AG04449 (cell line): ENCODE measurements at places on chromosomes 6 and 20.
A peak's percentile ranks its signal among the peaks of the same experiment; 100 is the strongest.

DNA sequence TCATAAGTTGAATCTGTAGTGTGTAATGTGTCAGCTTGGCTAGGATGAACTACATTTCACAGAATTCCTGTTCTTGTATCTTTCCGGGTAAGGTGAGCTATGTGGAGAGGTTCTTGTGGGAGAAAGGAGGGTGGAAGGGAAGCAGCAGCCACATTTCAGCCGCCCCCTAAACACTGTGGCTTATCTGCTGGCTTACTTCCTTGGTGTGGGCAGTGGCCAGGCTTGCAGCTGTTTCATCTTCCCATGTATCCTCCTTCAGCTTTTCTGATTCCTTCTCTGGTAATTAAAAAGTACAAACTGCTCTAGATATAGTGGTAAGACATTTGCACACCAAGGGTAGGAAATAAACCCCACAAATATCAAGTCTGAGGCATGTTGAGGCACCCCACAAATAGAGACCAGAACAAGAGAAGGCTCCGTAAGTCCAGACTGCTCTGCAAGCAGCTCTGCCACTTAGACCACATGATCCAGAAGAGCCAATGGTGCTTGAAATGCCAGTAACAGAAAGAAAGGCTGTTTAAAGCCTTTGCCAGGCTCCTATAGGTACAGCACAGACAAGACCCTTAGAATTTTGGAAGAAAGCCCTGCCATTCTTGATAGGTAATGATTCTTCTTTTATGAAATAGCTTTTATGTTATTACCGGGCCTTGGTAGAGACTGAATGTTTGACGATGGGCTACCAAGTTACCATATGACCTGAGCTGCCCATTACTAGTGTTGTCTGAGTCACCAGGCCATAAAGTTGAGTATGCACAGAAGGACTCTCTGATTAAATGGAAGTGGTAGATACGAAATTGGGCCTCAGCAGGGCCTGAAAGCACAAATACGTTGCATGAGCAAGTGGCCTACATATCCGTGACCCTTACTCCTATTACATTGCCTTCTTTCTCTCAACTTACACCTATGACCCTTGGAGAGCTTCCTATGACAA, 215.0 kb upstream of the SGK1 start:
- no peak for DNase-seq

- DNase-seq, result no peak
Observed at GRCh38 chr20:64173116-64173515, 8.9 kb downstream of the MYT1 start.

GRCh38 chr6:44054721-44055559, 72.3 kb downstream of the MRPL14 start:
- no peak for DNase-seq

DNA sequence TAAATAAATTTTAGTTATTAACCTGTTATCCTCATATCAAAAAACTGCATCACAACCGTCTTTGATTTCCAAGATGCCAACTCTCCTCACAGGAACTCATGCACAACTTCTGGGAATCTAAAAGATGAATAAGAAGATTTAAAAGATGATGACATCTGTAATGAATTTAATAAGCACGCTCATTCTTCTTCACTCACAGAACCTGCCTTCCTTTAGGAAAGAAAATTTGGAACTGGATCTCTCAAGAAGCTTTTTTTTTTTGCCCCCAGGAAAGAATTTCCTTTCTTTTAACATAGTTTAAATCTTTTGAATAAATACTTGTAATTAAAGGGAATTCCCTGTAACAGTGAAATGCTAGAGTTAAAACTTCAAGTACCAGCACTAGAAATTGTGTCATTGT, 161.5 kb downstream of the HIVEP2 start:
- no peak for DNase-seq

DNA sequence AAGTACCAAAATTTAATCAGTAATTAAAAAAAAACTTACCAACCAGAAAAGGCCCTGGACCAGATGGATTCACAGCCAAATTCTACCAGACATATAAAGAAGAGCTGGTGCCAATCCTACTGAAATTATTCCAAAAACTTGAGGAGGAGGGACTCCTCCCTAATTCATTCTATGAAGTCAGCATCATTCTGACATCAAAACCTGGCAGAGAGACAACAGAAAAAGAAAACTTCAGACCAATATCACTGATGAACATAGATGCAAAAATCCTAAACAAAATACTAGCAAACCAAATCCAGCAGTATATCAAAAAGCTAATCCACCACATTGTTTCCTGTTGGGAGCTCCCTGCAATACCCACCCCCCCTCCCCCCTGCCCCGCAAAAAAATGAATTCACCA, at the start of gene WFDC11:
Gene WFDC11, minus strand, starts transcription at position 101 of the 400 bp plus-strand sequence. CDS start 19,639 bp downstream, outside the sequence.
- no peak for DNase-seq

DNA sequence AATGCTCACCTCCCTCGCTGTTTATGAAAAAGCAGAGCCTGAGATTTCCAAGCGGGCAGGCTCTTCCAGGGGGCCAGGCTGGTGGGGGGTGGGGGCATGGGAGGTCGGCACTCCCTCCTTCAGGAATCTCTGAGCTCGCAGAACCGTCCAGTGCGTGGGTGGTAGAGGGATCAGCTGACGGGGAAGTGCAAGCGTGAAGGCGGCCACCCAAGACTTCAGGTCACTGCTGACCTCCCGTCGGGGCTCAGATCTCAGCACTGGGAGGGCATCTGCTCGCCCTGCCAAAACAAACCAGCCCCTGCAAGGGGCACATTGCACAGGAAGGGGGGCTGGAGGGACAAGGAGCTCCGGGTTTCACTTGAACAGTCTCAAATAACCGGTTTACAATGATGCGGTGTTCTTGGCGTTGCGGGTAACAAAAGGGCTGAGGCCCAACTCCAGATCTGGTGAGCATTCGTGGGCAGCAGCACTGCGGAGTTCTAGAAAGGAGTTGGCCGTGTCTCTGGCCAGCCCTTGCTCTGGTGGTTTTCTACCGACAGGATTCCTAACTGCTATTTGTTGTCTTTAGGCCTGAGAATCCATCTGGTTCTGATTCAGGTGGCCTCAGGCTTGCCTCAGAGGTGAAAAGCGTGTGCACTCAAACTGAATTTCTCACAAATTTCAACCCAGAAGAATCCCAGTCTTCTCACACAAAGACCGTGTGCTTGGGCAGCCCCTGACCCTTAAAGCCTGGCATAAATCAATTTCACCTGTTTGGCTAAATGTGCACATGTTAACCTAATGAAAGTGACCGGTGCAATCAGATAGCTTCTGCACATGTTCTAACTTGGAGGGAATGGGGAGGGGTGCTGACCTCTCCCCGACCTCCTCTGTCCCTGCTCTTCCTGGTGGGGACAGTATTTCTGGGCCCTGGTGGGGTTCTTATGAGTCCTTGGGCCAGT, 191.6 kb downstream of the MYLK4 start:
- no peak for DNase-seq

DNA sequence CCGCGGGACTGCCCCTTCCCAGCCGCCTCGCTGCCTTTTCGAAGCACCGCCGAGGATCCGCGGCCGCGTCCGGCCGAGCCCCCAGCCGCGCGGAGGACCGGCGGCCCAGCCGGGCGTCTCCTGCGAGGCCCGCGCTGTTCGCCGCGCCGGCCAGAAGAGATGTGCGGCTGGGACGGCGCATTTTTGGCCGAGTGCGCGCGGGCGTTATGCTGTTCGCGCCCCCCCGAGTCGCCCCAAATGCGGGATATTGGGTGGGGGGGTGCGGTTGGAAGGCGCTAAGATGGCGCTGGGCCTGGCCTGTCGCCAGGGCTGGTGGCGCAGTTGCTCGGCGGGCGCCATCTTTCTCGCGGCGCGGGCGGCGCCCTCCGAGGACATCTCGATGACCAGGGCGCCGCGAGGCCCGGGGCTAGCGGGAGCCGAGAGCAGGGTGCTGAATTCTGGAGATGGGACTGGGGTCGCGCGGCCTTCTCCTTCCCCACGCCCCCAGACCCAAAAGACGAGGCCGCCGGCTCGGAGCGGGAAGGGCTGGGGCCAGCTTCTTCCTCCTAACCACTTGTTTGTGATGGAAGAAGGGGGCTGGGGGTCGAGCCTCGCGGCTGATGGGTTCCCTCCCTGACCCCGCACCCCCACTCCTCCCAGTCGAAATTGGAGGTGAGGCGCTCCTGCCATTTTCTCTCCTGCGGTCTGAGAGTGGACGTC, 1.5 kb downstream of the BICRAL start:
- DNase-seq, result no peak

- DNase-seq, result no peak
Observed at GRCh38 chr6:45923831-45924391, 91.7 kb downstream of the CLIC5 start.

GRCh38 chr20:50095476-50096078, 17.4 kb downstream of the UBE2V1 start:
- DNase-seq, result no peak

DNA sequence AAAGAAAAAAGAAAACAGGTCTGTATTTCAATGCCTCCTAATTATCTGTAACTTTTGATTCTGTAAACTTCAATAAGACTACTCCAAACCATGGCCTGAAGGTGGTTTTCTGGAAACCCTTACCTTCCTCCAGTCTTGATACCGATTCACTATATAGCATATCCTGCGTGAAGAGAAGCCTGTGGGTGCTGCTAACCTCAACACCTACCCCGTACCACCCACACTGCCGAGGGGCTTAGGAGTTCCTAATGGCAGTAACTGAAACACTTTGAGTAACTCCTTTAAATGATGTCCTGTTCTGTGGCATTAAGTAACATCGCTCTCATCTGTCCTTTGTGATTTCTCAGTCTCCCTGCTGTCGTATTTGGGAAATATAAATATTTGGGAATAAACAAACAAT, 104.5 kb upstream of the CARMIL1 start:
- no peak for DNase-seq

- no peak for DNase-seq
Observed at GRCh38 chr6:132719736-132720448, 6.0 kb upstream of the VNN1 start.

DNA sequence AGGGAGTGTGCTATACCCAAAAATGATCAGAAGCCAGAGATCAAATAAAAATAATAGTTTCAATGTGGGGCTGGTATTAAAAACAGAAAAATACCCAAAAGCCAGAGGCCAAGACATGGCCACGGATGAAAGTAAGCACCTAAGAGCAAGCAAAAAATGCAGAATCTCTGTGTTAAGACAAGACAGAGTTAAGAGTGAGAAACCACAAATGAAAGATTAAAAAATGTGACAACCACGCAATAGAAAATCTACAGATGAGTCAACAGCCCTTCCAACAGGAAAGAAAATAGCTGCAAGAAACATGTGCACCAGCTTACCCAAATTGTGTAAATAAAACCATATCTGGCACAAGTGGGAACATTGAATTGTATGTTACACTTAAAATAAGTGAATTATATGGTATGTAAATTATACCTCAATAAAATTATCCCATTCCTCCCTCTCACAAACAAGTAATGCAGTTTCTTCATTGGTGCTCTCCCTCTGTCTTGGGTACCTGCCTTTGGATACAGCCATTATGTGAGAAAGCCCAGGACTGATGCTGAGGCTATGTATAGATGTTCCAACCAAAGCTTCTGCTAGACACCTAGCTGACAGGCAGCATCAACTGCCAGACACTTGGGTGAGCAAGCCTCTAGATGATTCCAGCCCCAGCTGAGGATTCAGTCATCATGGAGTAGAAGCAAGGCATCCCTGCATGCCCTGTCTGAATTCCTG, 55.3 kb upstream of the UFL1 start:
- DNase-seq, result no peak

- no peak for DNase-seq
Observed at GRCh38 chr20:39195582-39196021, 233.5 kb downstream of the DHX35 start.

GRCh38 chr6:166106076-166106686, 61.5 kb downstream of the TBXT start:
- DNase-seq, result peak; percentile 10

DNA sequence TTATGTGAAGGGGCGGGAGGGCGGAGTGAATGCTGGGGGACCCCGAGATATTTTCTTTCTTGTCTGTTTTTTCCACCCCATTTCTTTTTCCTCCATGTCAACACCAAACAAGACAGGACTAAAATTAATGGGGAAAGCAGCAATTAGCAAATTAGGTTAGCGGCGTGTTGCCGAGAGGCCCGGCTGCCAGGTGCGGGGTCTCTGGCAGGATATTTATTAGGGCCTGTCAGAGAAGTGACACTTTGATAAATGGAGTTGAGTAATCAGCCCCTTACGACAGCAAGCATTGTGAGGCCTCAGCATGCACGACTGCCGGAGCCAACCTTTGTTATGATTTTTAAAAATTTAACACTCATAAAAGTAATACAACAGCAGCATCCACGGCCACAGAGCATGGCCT, 193.8 kb downstream of the DHX35 start:
- DNase-seq, result no peak

DNA sequence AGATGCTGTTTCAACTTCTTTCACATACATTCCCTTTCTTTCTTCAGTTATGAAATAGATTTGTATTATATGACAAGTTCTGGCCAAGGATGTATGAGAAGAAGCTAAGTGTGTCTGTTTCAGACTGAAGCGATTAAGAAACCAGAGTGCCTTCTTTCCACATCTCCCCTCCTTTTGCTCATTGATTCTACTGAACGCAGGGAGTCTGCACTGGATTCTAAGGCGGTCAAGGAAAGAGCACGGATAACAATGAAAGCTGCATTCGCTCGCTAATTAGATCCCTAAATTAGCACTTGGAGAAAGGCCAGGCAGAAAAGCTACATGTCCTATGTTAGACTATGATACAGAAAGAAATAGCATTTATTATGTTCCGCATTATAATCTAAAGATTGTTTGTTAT, 267.7 kb downstream of the HAO1 start:
- DNase-seq, result no peak

GRCh38 chr20:57281900-57282299, 15.5 kb upstream of the BMP7 start:
- DNase-seq, result no peak

DNA sequence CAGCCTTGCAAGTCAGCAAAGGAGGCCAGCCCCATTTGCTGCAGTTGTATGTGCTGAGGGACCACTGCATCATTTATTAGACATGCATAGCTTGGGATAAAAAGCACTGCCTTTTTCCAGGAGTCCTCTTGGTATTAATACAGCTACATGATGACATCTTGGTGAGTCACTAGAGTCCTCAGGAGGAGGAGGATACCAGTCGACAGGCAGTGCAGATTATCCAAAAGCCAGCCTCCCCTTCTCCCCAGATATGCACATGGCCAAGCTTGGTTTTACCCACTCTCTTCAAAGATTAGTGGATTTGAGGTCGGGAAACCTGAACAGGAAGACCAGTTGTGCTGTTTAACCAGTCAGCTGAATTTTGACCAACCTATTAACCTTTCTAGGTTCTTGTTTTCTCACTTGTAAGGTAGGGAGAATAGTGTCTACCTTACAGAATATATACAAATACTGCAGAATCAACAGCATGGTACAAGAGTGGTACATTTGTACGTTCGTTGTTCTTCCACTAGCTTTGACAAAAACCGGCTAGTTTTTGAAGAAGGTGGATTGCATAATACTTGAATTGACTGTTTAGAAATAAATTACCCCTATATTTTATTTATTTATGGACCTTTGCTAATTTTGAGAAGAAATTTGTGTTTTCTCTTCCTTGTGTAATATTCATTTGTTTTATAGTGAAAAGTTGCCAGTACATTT, 31.9 kb downstream of the VAPB start:
- DNase-seq, result peak; percentile 17

GRCh38 chr6:11845664-11846577, 67.3 kb upstream of the ADTRP start:
- DNase-seq, result no peak
